ENCODE measurements at places on chromosomes 5 and 9.

GRCh38 chr5:68370196-68370595, 154.6 kb downstream of the PIK3R1 start:
- DNase-seq, result no peak

DNA sequence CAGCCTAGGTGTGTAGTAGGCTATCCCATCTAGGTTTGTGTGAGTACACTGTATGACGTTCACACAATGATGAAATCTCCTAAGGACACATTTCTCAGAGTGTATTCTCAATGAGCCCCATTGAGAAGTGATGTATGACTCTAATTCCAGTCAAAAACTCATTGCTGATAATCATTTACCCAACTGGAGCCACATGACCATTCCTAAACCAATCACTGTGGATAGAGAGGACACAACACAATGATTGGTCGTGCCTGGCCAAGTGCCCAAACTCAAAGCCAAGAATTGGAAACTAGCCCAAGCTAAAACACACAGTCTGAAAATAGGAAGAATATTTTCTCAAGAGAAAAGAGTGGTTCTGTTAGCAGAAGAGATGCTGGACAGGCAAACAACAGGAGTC, 191.2 kb downstream of the ZNF462 start:
- DNase-seq, result no peak

DNA sequence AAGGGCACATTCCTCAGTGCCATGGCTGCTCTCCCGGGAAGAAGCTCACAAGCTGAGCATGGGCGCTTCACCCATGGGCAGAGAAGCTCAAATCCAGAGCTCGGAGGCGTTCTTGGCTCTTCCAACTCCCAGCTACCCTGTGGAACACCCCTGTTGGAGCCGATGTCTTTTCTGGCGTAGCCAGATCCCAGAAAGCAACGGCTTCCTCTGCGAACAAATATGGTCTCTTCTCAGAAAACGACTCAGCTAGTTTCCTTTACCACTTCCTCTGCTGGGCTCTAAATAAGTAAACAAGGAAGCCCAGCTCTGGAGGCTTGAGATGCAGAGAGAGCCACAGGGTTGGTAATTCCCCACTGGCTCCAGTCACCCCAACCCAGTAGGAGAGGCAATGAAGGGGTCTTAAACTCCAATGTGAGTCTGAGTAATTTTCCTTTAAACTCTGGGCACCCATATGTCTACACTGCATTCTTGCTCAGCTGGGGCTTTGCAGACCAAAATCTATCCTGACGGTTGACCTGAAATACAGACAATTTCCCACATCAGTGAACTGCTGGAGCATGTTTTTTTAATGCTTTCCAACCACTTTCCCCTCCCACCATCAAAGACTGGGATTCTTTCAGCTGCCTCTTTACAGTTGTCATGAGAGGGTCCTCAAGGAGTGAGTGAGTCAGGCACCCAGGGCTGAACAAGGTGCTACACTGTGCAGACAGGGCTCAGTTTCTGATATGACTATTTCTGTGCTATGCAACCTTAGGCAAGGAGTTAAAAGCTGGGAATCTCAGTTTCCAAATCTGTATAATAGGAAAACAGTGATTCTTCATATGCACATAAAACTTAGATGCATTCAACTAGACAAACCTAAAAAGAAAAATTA, at the start of gene LCP2:
TSS of gene LCP2 (minus strand) at position 189 of the 874 bp plus-strand sequence. CDS start at position 23, 166 bp downstream.
- no peak for DNase-seq

DNA sequence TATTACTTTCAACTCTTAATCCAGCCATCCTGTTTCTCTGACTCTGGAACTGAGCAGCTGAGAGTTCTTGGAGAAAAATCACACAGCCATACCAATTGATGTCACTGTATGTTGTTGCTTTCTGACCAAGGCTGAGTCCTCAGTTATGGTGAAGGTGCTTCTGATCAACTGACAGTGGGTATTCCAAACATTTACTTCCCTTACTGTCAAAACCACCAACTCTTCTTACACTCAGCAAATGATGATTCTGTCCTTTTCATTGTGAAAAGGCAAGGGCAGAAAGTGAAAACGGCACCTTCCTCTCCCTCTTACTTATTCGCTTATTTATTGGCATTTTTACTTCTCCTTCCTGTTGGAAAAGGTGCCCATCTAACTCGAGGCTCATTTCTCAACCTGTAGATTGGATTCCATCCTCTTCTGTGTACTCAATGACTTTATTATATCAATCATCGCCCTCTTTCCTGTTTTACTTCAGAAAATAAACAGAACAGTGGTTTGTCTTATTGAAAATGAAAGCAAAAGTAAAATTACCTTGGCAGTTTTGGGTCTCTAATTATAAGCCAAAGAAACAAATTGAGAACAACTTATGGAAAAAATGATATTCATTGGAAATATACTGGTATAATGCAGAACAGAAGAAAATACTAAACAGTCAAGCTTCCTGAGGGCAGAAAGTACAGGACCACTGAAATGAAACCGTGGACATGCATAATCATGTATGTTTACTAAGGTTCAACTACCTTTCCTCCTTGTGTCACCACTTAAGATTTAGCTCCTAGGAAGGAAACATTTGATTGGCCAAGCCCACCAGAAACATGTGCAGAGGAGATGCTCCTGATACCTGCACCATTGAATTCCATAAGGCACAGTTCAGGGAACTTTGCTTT, 104.5 kb upstream of the CHD1 start:
- DNase-seq, result no peak

GRCh38 chr5:116288524-116288923, 203.7 kb downstream of the COMMD10 start:
- DNase-seq, result no peak

DNA sequence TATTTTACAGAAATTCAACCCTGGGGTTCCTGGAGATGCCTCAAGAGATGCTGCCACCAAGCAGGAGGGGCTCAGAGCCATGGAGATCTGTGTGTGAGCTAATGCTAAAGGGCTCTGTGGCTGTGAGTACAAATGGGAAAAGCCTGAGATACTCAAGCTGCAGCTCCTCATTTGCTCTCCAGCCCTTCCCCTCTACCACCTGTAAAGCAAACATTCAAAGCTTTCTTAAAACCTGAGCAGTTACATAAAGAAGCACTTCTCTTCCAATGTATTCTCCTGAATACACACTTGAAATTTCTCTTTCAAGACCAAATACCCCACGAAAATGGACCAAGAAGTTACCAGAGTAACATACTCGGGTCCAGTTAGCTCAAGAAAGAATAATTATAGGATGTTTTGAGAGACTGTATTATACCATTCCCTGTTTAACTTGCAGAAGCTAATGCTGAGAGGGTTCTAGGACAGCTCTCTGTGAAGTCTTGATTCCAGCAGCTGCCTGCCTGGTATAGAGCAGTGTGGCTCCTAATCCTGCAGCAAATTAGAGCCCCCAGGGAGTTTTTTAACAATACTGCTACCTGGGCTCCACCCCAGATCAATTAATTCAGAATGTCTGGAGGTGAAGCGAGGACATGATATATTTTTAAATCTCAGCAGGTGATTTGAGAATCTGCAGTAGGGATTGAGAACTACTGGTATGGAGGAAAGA, 21.1 kb downstream of the RGS7BP start:
- no peak for DNase-seq

DNA sequence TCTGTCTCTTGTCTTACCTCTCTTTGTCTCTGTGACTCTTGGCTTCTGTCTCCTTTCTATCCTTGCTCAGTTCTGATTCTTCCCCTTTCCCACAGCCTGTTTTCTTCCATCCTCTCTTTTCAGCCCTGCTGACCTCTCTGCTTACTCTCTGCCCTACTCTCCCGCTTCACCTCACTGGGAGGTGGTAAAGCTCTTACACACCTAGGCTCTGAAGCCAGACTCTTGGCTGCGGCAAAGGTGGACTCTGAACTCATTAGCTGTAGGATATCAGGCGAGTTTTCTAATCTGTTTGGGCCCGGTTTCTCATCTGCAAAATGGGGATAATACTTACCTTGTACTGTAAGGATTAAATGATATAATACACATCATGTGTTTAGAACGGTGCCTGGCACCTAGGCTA, 11.1 kb downstream of the PCDH1 start:
- no peak for DNase-seq

All from AG08396 (cell line).